Coronary artery (tissue), 2 donors: ENCODE measurements at places on chromosomes 2 and 18.

GRCh38 chr2:69767034-69767433, 25.1 kb downstream of the ANXA4 start:
- no peak for DNase-seq

DNA sequence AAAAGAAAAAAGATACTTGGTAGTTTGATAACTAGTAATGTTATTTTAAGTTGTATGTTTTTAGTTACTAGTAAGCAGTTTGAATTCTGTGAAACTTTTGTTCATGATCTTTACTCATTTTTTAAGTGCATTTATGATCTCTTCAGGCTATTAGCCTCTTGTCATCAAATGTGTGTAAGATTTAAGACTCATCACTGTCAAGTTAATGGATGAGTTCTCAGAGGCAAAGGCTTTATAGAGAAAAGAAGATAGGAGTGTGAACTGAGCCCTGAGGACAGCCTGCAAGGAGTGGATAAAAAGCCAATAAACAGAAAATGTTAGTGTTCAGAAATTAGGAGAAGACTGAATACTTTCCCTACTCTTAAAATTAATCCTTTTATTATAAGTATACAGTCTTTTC, 13.5 kb downstream of the NDUFV2 start:
- no peak for DNase-seq

- DNase-seq: no peak
Observed at GRCh38 chr18:22128954-22129353, 40.4 kb upstream of the GATA6 start.

DNA sequence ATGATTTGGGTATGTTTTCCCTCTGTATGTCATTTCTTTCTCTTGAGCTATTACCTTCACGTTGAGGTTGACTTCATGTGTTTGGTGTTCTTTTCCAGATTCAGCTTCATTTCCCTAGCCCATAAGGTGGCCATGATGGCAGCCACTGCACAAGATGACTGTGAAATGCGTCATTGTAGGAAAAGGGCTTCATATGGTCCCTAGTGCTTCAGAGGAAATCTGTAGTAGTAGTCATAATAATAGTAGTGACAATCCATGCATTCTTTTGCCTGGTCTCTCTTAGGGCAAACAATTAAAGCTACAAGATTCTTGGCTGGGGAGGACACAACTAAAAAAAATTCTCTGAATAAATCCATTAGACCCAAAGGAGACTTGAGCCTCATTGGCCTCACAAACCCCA, 28.4 kb downstream of the AOX1 start:
- DNase-seq: no peak

DNA sequence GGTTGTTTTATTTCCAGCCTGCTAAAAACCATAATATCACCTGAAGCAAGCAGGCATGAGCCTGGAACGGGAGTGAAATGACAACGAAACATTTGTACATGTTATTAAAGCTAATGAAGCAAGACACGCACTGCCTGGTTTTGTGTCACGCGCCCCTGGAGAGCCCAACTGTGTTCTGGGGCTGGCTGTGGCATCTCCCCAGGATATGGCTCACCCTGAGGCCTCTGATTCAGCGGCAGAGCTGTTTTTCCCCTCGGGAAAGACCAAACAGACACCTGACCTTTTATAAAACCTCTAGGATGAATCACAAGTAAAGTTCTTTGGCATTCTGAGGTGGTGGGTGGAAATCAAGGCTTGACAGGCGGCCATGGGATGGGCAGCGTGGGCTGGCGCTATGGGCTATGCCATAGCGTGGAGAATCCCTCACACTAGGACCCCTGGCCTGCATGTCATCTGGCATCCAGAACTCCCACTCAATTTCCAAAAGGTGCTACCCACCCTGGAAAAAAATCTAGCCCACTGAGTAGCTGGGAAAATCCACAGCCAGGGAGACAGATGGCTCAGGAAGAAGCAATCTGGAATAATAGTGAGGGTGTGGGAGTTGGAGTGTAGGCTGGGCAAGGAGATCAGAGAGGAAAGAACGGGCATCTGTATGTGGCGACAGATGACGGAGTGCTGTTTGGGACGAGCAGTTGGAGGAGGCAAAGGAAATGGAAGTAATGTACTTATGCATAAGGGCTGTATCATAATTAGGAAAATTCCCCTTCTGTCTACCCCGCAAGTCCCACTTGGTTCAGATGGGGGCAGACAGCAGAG, 262.0 kb downstream of the AFF3 start:
- DNase-seq: no peak

DNA sequence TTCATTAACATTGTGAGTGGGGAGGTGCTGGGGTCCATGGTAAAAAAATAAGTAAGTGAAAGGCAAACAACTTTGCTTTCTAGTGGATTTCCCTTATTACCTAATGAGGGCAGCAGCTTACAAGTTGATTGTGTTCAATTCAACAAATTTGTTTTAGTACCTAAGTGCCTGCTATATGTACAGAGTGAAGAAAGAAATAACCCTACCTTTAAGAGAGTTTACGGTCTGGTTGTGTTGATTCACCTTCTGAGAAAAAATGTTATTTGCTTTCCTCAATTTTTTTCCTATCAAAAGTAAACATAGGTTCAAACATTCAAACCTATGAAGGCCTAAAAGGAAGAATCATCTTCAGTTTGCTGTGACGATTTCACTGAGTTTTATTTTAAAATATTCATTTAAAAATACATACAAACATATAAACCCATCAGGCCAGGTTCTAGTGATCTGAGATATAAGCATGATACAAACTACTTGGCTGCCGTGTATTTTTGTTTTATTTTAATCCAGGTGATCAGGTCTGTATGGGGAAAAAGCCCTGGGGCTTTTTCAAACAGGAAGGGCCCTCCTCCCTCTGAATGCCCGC, 1.5 kb upstream of the SPTBN1 start:
- DNase-seq: no peak

GRCh38 chr18:23934252-23934651, 80.3 kb upstream of the TTC39C start:
- no peak for DNase-seq

DNA sequence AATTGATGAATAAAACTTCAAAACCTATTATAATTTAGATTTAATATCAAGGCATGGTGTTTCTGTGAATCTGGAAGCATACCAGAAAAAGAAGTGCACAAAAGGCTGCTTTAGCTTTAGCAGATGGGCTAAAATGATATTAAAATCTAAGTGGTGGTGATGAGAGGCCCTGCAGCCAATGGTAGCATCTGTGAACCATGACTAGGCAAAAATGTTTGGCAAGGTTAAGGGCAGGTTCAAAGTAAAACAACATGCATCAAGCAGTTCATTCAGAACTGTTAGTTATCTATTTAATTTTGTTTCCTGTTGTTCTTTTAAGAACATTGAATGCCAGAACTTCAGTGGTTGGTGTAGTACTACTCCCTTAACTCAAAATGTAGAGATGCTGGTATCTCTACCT, 1736.9 kb upstream of the CELF4 start:
- no peak for DNase-seq

DNA sequence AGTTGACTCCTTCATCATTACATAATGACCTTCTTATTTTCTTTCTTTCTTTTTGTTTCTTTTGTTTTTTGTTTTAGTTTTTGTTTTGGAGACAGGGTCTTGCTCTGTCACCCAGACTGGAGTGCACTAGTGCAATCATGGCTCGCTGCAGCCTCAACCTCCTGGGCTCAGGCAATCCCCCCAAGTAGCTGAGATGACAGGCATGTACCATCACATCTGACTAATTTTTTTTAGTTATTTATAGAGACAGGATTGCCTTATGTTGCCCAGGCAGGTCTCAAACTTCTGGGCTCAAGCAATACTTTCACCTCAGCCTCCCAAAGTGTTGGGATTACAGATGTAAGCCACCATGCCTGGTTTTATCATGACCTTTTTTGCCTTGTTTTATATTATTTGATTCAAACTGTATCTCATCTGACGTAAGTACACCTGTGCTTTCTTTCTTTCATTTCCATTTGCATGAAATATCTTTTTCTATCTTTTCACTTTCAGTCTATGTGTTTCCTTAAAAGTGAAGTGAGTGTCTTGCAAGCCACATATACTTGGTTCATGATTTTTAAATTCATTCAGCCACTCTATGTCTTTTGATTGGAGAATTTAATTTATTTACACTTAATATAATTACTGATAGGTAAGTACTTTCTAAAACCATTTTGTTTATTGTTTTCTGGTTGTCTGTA, 39.1 kb downstream of the SP100 start:
- DNase-seq: no peak

DNA sequence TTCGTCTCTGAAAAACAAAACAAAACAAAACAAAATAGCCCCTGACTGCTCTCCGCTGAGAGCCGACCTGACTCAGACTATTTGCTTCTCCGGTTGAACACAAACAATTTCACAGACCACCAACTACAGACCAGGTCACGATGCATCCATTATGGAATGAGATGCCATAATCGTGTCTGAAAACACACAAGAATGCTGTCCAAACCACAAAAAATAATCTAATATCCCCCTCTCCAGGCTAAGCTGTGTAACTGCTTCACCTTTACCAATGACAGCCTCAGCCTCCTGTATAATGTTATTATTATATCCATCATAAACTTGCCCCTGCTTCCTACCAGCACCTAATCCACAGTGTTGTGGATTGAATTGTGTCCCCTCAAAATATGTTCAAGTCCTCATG, 114.7 kb downstream of the DNAH6 start:
- no peak for DNase-seq

GRCh38 chr2:197883354-197884032, 79.1 kb downstream of the PLCL1 start:
- DNase-seq: no peak

DNA sequence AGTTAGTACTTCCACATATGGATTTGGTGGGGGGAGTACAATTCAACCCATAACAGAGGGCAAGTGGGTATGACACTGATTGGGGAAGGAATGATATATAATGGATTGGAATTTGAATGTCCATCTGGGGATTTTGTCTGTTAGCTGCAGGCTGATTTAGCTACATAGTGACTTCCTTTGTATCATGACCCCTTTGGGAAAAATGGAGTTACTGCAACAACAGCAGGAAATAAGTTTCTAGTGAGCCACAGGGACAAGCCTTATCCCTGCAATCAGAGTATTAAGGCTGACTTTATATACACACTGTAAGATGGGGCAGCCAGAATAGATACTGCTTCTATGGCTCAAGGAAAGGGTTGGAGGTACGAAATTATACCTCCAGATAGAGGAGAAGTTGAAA, 404.4 kb upstream of the MEIS1 start:
- DNase-seq: no peak

DNA sequence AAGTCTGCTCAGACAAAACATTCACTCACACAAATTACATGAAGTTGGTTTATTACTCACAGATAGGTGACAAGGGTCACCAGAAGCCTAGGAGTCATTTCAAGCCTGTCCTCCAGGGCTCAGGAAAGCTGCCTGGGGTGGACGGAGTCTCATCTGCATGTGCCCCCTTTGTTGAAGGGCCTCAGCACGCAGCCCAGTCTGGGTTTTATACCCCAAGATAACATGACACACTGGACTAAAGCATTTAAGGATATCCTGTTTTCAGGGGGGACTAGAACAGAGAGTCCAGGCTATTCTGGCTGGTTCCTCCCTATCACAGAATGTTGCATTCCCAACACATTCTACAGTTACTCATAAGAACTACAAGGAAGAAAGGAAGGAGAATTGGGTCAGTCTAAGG, 164.7 kb downstream of the MREG start:
- DNase-seq: no peak

DNA sequence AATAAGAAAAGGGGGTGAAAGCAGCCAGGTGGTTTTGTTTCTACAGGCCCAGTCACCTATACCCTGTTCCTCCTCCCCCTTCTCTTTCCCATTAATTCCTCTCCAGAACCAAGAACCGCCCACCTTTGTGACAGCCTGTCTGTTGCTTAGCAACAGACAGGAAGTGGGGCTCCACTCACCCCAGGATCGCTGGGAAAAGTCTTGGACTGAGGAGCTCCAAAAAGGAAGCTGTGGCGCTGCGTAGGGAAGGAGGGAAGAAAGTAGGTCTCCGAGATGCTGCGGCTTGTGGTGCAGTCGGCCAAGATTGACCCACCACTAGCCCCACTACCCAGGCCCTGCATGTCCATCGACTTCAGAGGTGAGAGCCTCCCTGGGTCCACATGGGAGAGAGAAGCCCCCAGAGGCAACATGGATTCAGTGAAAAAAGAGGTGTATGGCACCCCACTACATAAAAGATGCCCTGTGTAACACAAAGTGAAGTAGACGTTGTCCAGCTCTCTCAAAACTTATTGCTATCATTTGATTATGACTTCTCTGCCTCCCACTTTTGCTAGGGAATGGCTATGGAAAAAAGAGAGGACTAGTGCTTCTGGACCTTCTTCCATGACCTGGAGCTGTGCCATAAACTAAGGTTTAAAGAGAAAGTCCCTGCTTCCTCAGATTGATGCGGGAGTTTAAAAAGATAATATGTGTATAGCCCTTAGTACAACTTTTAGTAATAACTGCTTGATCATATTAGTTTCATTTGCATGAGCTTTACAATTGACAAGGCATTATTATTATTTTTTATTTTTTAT, at the start of gene FER1L5:
Gene FER1L5, plus strand, starts transcription at position 201 of the 797 bp plus-strand sequence. Its CDS starts 73 bp downstream, at position 274.
- no peak for DNase-seq

- no peak for DNase-seq
Observed at GRCh38 chr2:60531701-60532133, 21.7 kb downstream of the BCL11A start.

- no peak for DNase-seq
Observed at GRCh38 chr2:149687052-149687427, 99.5 kb upstream of the MMADHC start.

DNA sequence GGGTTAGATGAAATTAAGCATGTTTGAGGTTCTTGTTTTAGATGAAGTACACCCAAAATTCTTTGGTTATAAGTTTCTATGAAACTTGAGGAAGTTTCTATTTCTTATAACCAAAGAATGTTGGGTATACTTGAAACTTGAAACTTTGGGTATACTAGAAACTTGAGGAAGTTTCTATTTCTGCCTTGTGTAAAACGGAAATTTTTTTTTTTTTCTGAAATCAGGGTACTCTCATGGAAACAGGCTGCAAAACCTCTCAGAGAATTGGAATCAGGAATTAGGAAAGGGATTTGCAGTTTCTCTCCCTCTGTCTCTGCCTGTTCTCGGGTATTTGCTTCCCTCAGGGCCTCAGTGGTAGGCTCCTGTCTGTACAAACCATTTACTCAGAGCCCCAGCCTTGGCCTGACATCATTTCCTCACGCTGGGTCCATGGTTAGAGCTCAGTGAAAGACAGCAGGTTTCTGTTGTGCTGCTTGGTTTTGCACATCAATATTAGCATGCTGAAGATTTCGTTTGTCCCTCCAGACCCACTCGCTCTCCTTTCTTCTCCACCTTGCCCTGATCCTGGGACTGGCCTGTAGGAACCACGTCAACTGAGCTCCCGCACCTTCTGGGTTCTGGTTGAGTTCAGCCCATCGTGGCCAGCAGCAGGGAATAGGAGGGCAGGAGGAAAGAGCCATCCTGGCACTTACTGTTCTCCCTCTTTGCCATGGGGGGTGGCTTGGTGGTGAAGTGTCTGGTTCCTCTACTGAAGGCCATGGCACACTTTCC, 106.4 kb downstream of the POLR1A start:
- peak; percentile 71 for DNase-seq
